Hepatic stellate cell (primary cell): ENCODE measurements at places on chromosomes 2 and 18.
A peak's percentile ranks its signal among the peaks of the same experiment; 100 is the strongest.

GRCh38 chr2:29663268-29663667 is 258.1 kb downstream of the ALK start:
- DNase-seq, result peak; percentile 46

- peak; percentile 5 for DNase-seq
Measured at GRCh38 chr2:166127217-166128155, at the start of gene SCN1A. SCN1A (minus strand) TSS chr2:166128020; CDS start chr2:166073621, 54,399 bp downstream.

- no peak for DNase-seq
Measured at GRCh38 chr18:31511098-31511497, 13.1 kb downstream of the DSG2 start.

DNA sequence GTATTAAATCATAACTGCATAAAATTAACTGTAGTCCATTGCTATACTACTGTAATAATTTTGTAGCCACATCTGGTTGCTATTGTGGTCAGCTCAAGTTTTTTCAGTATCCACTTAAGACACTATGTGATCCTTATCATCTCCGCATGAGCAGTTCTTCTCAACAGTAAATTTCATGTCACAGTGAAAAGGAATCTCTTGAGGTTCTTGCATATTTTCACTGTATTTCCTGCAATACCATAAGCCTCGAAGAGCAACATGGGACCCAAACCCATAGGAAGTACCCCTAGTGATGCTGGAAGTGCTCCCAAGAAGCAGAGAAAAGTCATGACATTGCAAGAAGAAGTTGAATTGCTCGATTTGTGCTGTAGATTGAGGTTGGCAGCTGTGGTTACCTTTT is 86.7 kb downstream of the LDLRAD4 start:
- no peak for DNase-seq

- peak; percentile 78 for DNase-seq
Measured at GRCh38 chr18:55833543-55833942, 245.6 kb upstream of the TCF4 start.

DNA sequence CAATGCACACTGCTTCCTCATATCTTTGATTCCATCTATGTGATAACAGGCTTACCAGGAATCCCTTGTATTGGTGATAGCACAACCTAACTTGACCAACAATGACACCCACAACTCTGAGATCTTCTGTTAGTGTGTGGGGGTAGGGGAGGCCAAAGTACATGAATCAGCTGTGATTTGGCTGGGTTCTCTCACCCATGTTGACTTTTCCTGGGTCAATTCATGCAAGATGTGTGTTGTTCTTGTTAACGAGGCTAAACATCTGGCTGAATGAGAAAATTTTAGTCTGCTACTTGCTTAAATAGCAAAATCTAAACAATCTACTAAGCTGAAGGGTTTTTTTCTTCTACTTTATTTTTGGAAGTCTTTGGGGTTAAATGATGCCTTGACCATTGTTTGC is 341.2 kb upstream of the SLC14A2 start:
- no peak for DNase-seq

GRCh38 chr18:22469061-22469734 is 51.5 kb upstream of the CTAGE1 start:
- DNase-seq, result no peak
